ENCODE measurements at places on chromosomes 7 and 10. TPM values are rescaled to one million over a fixed set of nuclear protein-coding genes. Genes with fewer than 3 reads are reported as not detected.

The CPA4 gene
- 0.27 TPM for total RNA-seq

The BICC1 gene
- 0.45 TPM for total RNA-seq

The CCDC172 gene
- not detected for total RNA-seq

The CYP2E1 gene
- not detected for total RNA-seq

The HYCC1 gene
- 77.7 TPM for total RNA-seq

The NPTX2 gene
- 1.3 TPM for total RNA-seq
